LHCN-M2 (cell line): ENCODE measurements at places on chromosomes 4 and X. TPM values are rescaled to one million over a fixed set of nuclear protein-coding genes. Genes with fewer than 3 reads are reported as not detected.

The SULT1B1 gene
- 0.17 and 0.58 TPM in 2 replicates for total RNA-seq

The FDCSP gene
- not detected in 2 replicates for total RNA-seq

- DNase-seq, result no peak
Observed at GRCh38 chr4:150259861-150260567, 181.8 kb downstream of the DCLK2 start.

DNA sequence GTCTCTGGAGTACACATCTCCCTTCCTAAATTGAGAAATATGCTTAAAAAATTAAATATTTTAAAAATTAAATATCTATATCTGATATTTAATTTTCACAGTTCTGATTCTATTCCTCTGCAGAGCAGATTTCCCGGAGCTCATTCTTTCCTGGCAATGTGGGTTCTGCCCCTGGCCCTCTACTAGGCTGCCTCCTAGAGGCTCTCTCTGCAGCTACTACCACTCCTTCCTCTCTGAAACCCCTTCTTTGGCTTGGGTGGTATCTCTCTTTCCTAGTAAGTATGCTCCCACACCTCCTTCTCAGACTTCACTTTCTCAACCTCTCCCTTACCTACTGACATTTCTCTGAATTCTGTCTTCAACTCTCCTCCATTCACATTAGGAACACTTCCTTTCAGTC is 45.3 kb downstream of the RPGR start:
- DNase-seq, result no peak

DNA sequence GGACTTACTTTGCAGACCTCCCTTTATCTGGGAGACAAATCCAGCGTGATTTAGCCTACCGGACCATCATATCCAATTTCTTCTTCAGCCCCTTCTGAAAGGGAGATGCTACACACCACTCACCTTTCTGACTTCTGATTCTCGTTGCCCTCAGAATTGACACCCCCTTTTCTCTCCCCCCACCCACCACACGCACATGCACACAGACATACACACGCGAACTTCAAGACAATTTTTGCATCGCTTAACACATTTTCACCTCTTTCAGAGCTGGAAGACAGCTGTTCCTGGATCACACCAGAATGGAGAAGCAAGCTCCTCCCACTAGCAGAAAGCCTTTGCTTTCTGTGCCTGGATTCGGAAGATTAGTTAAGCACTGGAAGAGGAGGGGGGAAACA is 1.0 kb upstream of the SNCA start:
- DNase-seq, result peak; percentile 34

DNA sequence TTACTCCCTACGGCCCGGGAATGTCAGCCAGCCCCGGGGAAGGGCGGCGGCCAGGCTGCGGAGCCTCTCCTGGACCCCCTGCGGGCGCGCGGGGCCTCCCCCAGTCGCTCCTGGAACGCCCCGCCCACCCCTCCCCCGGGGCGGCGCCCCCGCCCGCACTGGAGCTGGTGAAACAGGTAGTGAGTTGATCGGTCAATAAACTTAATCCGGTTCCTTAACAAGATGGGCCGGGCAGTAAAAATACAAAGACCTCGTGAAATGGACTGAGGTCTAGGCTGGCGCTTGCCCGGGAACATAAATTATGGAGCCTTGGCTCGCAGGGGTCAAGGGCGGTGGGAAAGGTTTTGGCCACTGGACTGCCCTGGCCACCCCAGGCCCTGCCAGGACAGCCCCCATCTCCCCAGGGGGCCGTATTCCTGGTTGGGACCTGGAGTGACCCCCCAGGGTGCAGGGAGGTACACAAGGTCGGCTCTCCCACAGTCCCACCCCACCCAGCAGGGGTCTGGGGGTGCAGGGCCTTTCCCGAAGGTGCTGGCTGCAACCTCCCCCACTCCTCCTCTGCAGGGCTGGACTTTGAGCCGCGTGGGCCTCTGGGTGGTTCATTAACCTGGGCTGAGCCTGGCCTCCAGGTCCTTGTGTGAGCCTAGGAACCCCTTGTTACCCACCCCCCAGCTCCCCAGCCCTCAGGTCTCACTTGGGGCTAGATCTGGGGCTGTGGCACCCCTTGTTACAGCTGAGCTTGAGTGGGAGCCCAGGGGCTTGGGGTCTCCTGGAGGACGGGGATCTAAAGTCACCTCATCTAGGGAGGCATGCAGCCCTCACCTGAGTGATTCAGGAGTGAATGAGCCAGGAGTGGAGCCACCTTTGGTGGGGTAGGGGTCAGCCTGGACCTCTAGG is 2.5 kb downstream of the FGFR3 start:
- no peak for DNase-seq

DNA sequence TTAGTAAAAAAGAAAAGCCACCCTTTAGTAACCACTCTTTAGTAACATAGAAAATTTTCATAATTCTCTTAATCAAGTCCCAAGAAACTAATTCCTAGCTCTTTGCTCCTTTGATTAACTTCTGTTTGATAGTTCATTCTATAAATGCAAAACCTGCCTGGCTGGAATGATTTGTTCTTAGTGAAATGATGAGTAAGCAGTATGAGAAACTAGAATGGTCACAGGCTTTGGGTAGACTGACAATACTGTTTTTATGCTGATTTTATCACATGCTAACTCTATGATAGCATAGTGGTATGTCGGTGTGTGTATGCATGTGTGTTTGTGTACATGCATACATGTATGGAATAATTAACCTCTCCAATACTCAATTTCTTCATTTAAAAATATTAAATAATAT is 81.2 kb downstream of the SYTL5 start:
- no peak for DNase-seq

DNA sequence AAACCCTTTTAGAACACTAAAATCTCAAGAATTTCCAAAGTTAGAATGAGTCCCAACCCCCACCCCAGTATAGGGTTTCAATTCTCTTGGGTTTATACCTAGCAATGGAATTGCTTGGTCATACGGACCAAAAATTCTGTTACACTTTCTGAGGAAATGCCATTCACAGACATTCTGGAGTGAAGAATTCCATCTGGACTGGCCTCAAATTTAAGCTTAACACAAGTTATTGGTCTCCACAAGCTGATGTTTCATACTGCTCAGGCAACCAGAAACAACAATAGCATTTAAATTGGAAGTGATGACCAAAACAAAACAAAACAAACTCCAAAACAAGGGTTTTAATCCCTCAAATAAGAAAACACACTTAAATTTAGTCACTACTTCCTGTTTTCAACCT is 51.1 kb downstream of the GPC4 start:
- DNase-seq, result no peak

GRCh38 chrX:42276982-42277690 is 353.8 kb upstream of the CASK start:
- DNase-seq, result no peak

The TMPRSS11F gene
- not detected in 2 replicates for total RNA-seq

DNA sequence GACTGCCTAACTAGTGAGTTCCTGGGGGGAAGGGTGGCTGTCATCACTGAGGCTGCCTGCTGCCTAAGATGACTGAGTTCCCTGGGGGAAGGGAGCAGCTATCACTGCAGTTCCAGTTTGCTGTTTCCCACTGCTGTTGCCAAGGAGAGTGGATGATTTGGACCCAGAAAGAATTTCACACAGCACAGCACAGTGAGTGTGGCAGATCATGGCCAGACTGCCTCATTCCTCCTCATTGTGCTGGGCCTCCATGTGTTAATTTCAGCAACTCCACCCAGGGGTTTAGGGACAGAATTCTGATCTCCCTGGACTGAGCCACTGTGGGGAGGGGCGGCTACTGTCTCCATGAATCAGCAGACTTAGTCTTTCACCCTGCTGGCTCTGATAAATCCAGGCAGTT is 125.0 kb downstream of the TEX13C start:
- no peak for DNase-seq

The TREX2 gene
- total RNA-seq, result 0.90 and 2.3 TPM in 2 replicates

The NXT2 gene
- total RNA-seq, result 10.8 and 13.1 TPM in 2 replicates

DNA sequence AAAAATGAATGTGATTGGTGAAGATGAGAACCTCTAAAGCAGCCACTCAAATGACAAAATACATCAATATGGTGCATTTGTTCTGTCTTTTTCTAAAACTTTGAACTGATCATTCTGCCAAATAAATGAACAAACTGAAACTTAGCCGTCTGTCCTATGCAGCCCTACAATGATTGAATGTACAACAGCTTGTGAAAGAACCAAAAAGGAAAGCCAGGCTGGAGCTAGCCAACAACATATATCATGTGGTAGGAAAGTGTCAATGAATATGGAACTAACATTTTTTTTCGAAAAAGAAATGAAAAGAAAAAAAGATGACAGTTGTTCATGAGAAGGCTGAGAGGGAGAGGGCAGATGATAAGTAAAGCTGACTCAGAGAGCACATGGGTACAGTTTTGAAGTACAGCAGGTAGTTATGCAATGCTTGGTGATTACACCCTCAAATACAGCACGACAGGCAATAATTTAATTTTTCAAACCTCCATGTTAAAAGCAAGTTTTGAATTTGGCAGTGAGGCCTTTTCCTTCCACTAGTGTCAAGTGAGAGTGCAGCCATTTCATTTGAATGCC is 21.2 kb upstream of the SLC7A11 start:
- peak; percentile 68 for DNase-seq

- DNase-seq, result peak; percentile 81
Observed at GRCh38 chrX:43644124-43644701, 11.9 kb upstream of the MAOA start.

- DNase-seq, result no peak
Observed at GRCh38 chr4:94828882-94829281, 71.1 kb downstream of the BMPR1B start.

The CFP gene
- total RNA-seq, result 0.34 TPM in 1 of 2 replicates, not detected in the other

DNA sequence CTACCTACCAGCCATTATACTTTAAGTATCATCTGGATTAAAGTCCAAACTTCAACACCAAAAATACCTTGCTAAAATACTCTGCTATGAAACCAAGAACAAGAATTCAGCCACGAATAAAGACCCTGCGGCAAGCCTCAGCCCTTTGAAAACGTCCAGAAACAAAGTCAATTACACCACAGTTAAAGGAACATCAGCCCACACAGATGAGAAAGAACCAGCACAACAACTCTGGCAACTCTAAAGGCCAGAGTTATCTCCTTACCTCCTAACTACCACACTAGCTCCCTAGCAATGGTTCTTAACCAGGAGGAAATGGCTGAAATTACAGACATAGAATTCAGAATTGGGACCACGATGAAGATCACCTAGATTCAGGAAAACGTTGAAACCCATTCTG is 23.4 kb downstream of the ABCB7 start:
- DNase-seq, result no peak

DNA sequence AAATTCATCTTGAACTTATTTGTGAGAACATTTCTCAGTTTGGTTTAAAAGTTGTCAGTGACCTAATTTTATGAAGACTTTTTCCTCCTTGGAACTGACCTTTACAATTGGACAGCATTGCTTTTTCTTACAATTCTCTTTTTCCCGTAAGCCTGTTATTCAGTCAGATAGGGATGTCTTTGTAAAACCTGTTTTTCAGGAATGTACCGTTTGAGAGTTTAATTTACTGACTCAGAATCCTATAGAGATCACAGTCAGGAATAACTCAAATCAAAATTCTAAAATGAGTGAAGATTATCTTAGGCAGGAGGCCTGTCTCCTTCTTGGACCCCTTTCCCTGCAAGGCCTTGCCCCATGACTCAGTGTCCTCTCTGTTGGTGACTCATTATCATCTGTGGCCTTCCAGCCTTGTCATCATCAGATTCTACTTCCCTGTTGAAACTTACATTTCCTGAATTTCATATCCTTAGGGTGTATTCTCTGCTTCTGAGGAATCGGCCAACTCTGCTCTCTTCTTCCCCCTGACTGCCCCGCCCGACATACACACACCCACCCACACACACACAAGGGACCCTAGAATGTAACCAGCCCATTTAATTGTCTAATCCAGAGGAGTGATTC is 99.8 kb downstream of the ARHGAP10 start:
- peak; percentile 93 for DNase-seq

DNA sequence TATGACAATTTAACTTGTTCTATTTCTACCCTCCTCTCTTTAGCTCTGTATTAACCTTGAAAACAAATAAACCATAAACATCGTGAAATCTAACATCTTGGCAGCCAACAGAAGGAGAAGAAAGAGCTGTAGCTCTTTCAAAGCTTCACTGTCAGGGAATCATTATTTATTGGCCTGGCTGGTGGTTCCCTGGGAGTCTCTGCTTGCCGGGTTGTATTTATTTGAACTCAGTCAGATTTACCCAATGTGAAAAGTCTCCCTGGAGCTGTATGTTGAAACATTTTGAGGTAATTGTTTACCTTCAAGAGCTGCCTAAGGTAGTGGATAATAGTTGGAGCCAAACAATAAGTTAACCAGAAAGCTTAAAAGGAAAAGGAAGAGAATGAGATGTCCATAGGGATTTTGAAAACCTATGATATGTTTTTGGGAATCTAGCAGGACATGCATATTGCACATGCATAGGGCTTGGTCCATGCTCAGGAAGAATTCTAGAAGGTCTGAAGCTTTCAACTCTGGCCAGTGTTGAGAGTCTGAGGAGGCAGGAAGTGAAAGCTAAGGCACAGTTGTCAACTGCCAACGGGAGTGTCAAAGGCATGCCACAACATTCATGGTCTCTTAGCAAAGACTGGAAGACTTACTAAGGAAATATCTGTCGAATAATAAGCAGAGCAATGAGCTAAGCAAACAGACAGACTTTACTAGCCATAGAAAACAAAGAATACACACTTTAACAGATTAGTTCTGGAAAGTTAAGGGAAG is 621.6 kb downstream of the PCDH7 start:
- DNase-seq, result no peak

DNA sequence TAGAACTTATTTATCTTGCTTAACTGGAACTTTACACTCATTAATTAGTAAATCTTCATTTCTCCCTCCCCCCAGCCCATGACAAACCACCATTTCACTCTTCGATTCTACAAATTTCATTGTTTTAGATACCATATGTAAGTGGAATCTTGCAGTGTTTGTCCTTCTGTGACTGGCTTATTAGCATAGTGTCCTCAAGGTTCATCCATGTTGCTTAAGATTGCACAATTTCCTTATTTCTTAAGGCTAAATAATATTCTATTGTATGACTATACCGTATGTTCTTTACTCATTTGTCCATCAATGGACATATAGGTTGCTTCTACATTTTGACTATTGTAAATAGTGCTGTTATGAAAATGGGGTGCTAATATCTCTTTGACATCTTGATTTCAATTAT is 24.5 kb upstream of the RNF212 start:
- DNase-seq, result no peak

The COL4A5 gene
- 20.7 and 23.3 TPM in 2 replicates for total RNA-seq

The POU3F4 gene
- total RNA-seq, result not detected in 2 replicates

DNA sequence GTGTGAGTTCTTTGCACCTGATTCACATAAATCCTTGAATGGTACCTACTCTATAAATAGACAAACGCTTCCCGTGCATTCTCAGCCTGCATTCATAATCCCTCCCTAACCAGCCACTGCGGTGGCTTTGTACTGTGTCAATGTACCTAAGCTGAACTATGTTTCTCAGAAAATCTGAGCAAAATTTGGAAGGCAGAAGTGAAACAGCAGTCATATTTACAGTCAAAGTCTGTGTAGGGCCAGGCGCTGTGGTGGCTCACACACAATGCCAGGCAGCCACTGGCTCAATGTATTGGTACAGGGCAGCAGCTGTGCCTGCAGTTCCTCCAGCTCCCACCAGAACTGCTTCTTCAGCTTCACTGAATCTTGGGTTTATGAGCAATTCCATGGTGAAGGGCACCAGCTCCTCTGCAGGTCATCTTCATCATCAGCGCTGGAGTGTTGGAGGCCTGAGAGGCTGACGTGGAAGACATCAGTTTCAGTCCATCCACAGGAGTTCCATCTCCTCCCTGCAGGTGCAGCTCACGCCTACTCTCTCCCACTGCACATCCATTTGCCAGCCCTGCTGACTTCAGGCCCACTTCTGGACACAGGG is 32.3 kb upstream of the IRF2 start:
- peak; percentile 31 for DNase-seq

GRCh38 chrX:137413190-137413589 is 152.7 kb upstream of the ZIC3 start:
- no peak for DNase-seq
